GM12864 (cell line): ENCODE measurements at places on chromosomes 5 and 9.

DNA sequence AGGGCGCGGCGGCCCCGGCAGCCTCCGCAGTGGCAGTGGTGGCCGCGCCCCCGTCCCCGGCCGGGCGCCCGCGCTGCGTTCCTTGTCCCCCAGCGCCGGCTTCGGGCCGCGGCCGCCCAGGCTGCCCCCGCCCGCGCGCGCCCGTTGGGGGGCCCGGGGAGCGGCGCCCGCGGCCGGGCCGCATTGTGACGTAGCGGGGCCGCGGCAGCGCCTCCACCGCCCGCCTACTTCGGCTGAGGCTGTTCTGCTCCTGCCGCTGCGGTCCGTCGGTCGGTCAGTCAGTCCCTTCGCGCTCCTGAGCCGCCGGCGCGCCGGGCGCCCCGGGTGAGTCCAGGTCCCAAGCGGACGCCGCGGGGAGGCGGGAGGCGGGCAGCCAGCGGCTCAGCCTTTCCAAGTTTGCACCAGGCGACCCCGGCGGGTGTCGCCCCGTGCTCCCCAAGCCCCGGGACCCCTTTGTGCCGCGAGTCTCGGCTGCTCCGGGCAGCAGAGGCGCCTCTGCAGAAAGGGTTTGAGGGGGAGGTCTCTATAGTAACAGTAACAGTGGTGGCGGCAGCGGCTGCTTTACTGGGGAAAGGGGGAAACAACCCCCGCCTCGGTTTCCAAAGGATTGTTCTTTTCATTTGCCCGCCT lies at the start of gene SNCAIP:
SNCAIP (plus strand) TSS at position 277 of the 630 bp plus-strand sequence. CDS start 78,898 bp downstream, outside the sequence.
- no peak for DNase-seq

- no peak for DNase-seq
Measured at GRCh38 chr9:95666096-95666784, 149.5 kb upstream of the PTCH1 start.

- no peak for DNase-seq
Measured at GRCh38 chr9:5264219-5264595, 33.0 kb downstream of the INSL4 start.

DNA sequence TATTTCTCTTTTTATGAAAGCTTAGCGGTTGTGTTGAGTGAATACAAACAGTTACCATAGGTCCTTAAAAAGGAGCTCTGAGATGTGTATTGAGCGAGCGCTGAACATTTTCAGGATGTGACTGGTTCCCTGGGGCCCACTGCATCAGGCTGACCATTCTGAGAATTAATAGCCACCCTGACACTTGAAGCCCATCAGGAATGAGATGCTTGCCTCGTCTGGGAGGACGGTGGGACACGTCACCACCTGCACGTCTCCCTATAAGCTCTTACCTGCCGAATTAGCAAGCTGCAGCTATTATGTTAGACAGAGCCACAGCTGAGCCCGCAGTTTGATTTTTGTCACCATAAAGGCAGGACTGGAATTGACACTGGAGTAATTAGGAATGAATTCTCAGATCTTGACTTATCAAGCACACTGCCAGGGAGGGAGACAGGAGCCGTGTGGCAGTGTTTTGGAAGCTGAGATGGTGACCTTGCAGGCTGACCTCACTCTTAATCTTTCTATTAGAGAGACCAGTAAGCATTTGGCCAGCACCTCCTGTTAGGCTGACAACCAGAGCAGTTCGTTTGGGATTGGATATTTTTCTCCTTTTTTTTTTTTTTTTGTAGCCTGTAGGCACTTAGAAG lies 373.1 kb upstream of the WWC1 start:
- DNase-seq, result no peak

DNA sequence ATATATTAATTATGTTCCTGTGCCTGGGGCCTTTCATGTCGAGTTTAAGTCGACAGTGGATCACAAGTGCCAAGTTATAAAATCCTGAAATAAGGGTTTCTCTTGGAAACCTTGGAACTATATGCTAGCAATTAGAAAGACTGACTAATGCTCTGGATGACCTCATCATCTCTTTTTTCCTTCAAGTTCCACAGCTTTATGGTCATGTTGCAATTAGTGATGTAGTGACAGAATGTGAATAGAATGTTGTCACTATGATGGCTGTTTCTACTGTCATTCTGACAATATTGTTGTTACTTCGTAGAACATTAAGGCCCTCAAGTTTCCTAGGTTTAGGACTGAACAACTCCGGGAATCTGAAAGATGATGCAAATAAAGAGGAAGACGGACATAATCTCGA lies 368.0 kb upstream of the SEMA6A start:
- DNase-seq, result no peak

DNA sequence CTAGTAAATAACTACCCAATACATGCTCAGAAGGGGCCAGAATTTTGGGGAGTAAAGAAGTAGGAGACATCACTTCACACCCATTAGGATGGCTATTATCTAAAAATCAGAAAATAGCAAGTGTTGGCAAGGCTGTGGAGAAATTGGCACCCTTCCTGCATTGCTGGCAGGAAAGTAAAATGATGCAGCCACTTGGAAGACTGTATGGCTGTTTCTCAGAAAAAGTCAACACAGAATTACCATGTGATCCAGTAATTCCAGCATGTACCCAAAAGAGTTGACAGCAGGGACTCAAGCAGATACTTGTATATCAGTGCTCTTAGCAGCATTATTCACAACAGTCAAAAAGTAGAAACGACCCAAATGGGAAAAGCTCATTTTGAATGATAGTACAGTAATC lies 107.6 kb downstream of the APBA1 start:
- no peak for DNase-seq

GRCh38 chr9:92424340-92424739 lies at the start of gene OMD:
Gene OMD, minus strand, starts transcription at chr9:92424471. Its CDS starts 6,913 bp downstream, at chr9:92417558.
- DNase-seq, result no peak

GRCh38 chr5:38607930-38608564 lies 51.6 kb upstream of the LIFR start:
- DNase-seq, result no peak
